ENCODE measurements at places on chromosomes 12 and 14.

DNA sequence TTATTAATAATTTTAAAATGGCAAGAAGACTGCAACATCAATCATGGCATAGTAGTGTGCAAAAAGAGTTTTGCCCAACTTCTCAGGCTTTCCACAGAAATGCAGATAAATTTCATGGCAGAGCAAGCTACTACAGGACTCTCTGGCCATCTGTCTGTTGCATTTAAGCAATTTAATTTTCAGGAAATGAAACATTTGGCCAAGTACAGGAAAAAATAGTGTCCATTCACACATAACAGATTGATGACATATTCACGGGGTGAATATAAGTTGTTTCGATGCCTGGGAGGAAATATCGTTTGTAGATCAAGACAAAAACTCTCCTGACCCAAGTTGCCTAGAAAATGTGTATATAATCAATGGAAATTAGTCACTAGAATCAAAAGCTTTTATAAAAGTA, 324.0 kb downstream of the PRKD1 start:
- DNase-seq, result no peak

GRCh38 chr12:42766754-42767153, 177.2 kb upstream of the PRICKLE1 start:
- no peak for DNase-seq

DNA sequence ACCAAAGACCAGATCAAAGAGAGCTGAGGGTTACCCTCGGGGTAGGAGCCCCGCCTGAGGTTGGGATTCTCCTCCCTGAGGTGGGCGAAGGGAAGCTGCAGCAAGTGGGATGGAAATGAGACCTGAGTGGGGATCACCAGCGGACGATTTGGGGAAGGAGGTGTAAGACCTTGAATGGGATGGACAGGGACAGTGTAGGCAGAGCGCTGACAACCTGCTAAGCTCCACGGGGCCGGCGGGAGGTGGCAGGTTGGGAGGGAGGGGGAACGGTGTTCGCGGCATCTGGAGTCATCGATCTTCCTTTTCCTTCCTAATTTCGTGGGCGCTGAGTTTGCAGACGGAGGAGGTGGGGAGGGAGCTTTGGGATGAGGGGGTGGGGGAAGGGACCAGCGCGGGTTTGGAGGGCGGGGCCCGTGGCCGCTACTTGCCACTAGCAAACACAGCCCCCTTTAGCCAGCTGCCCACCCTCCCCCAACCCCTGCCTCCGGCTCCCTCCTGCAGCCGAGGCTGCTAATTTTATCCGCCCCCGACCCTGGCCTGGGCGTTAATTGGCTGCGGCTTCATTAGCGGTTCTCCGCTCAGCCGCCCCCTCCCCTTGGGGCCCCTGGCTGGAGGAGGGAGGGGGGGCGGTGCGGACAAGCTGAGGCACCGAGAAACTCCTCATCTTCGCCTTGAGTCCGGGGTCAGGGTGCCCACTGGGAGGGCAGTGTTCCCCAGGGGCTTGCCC, 2.8 kb upstream of the SHMT2 start:
- DNase-seq, result no peak

GRCh38 chr12:43165351-43165750, 386.7 kb downstream of the ADAMTS20 start:
- DNase-seq, result no peak

DNA sequence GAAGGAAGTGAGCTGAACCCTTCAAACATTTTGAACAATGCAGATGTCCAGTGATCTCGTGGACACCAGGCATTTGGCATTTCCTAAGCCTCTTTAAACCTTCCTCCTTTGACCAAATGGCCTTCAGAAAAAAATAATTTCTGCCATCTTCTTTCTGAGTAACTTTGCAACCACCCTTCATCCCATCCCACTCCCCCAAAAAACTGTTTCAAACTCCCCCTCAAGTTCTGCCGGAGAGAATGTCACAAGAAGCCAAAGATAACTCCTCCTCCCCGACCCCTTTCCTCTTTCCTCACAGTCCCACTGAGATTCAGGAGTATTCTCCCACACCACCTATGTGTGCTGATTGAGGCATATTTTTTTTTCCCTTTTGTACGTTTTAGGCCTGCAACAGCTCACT, 1.7 kb downstream of the KSR2 start:
- no peak for DNase-seq

GRCh38 chr14:55702511-55702910, 122.5 kb downstream of the KTN1 start:
- DNase-seq, result no peak

- no peak for DNase-seq
Measured at GRCh38 chr12:122166422-122167349, 7.3 kb downstream of the IL31 start.

DNA sequence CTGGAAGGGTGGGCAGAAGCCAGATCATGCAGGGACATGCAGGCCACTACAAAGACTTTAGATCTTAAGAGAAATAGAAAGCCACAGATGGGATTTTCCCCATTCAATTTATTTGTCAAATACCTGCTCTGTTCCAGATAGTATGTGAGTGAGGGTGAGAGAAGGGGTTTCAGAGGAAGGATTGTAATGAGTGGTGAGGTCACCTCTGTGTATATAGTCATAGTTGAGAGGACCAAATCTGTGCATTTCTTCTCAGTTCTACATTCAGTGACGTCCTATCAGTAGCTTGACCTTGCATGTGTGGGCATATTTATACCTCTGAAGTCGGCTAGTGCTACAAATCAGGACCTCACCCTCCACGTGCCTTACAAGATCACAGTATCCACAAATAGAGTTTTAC, 31.2 kb upstream of the RBM19 start:
- DNase-seq, result no peak

DNA sequence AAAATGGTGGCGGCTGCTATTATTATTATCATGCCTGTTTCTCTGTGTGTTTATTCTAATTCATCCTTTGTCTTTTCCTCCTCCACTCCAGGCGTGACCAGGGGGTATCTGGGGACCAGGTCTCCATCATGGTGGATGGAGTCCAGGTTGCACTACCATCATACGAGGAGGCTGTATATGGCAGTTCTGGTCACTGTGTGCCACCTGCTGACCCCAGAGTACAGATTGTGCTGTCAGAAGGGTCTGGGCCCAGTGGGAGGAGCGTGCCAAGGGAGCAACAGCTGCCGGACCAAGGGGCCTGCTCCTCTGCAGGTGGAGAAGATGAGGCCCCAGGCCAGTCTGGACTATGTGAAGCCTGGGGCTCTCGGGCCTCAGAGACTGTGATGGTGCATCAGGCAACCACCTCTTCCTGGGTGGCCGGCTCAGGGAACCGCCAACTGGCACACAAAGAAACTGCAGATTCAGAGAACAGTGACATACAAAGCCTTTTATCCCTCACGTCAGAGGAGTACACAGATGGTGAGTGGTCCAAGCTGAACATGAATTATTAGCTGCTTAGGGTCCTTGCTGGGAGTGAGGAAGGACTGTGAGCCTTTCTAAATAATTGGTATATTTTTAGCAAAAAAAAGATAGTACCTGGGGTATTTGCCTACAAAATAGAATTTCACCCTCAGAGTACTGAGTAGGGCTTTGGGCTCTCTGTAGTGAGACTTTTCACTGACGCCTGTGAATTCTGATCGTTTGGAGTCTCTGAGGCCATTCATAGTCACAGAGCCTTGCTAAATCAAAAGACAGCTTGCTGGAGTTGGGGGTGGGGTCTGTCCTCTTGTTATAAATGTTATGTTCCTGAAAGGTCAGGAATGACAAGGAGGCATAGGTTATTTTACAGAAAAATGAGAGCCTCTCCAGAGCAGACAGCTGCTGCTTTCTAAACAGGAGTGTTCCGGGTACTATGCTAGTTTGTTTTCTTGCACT, 58.1 kb upstream of the SRSF5 start:
- DNase-seq, result no peak

DNA sequence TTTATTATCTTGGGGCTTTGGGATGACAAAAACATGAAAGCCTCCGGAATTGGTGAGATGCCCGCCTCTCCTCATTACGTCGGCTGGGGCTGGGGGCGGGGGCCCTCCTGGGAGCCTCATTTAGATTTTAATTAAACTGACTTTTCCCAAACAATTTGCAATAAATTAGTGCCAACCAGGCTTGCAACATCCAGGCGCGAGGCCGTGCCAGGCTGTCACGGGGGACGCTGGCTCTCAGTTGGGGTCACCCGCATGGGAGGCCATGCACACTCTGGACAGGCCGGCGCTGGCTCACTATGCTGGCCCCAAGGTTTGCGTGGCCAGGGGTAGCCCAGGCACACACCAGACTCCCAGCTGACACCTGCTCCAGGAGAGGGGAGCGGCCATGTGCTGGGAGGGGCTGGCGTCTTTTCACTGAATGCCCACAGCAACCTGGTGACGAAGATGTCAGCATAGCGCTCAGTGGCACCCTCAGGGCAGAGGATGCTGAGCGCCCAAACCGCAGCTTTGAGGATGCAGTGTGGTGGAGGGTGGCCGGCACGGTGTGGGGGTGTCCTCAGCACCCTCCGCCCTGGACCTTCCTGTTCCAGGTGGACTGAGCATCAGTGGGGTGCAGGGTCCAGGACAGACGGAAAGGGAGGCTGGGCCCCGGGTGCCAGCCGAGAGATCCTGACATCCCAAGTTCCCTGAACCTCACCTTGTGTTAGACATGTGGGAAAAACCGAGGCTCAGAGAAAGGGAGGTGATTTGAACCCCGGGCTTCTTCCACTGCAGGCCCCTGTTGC, 190.8 kb upstream of the C14orf180 start:
- DNase-seq, result no peak

DNA sequence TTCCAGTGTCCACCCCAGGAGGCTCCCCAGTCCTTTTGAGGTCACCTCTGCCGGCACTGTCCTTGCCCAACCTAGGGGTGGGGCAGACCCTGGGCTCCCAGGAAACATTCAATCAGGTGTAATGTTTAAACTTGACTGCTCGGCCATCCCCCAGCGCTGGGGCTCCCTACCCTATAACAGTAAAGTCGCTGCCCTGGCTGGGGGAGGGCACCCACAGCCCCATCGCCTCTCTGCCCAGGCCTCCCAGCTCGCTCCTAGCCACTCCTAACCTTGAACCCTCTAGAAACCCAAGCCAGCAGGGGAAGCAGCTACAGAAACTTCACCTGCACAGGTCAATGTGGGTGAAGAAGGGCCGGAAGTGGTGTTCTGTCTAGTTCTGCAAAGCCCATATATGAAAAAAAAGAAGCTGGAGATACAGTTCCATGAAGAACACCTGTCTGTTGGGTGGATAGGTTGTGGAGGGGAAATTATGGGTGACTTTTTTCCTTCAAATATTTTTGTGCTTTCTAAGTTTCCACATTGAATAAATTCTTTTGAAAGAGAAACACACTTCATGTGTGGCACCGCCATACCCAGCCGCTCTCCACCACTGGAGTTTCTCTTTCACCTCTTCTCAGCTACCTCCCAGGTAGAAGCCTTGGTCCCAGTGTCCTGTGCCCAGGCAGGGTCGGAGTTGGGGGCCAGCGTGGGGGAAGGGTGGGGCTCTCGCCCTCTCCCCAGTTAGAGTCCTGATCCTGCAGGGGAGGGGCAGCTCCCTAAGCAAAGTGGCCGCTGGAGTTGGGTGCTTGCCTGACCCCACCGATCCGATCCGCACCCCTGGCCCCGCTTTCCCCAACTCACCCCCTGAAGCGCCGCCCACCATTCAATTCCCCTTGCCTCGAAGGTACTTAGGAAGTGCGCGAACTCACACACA, 1.1 kb downstream of the CLMN start:
- no peak for DNase-seq

GRCh38 chr14:69841656-69842055, 37.6 kb upstream of the SMOC1 start:
- no peak for DNase-seq

- peak; percentile 78 for DNase-seq
Measured at GRCh38 chr12:109777544-109777943, 55.7 kb downstream of the TRPV4 start.

- no peak for DNase-seq
Measured at GRCh38 chr14:47763188-47763854, 87.9 kb upstream of the MDGA2 start.

GRCh38 chr12:88419794-88420193, 160.5 kb downstream of the KITLG start:
- DNase-seq, result no peak

- DNase-seq, result no peak
Measured at GRCh38 chr14:66600416-66600815, 92.5 kb downstream of the GPHN start.

- DNase-seq, result no peak
Measured at GRCh38 chr14:20177433-20177974, 13.2 kb upstream of the OR11G2 start.

GRCh38 chr14:83734431-83734830, 1795.5 kb upstream of the FLRT2 start:
- no peak for DNase-seq

DNA sequence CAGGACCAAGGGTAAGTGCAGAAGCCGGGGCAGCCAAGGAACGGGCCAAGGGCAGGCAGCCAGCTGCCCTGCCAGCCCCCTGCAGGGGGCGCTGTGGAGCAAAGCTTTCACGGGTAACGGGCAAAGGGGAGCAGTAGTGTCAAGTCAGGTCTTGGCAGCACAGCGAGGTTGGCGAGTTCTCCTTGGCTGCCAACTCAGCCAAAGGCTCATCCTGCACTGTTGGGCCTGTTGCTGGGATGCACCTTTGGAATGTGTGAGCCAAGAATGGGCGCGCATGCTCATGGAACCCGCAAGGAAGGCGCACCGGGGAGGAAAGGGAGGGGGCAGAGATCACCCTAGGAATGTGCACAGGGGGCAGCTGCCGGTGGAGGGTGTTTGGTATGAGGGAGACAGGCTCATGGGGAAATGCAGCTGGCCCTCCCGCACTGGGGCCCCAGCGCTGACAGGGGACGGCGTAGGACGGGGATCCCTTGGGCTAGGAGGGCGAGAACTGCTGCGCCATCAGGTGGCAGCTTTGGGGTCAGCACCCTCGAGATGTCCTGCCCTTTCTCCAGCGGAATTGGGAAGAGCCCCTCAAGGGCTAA, 138.0 kb downstream of the ASCL4 start:
- peak; percentile 73 for DNase-seq

DNA sequence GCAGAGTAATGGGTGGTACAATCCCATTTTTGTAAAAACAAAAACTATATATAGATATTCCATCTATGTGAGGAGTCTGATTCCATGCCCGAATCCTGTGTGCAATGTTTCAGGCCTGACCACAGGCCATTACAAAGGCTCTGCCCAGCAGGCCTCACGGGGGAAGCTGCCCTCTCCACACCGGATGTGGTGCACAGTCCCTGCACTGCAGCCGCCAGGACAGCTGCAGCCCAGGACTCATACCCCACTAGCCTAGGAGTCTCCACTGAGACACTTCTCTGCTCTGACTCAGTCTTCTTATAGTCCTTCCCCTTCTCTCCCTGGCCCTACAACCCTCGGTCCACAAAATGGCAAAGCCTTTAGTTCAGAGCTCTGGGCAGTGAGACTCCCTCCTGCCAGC, 190.4 kb downstream of the PPM1H start:
- DNase-seq, result no peak

DNA sequence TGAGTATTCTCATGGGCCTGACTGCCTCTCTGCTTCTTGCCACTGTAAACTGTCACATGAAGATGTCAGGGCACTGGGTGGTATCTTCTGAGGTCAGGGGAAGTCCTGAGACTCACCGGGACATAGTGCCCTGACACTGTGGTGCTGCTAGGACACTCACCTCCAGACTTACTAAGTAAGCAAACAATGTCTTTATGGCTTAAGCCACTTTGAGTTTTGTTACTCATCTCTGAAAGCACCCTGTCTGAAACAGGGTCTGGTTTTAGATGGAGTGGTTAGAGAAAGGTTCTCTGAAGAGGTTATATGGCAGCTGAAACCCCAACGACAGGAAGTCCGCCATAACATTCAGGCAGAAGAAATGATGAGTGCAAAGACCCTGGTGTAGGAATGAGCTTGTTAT, 22.7 kb downstream of the GPR19 start:
- DNase-seq, result no peak
